ENCODE measurements at places on chromosomes 1 and 21.

DNA sequence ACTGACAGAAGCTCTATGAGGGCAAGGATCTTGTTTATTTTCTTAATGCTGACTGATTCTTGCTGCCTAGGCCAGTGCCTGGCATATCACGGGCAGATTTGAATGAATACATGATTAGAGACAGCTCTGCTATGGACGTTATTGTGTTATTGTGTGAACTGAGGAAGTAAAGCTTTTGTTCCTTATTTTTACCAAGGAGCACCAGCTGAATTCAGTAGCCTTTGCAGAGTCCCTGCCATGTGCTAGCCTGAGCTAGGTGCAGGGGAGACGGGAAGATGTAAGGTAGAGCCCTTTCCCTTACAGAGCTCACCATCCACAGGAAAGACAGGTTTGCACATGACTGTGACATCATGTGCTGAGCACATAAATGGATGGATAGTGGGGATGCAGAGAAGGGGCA lies 36.0 kb upstream of the SCMH1 start:
- DNase-seq, result no peak

- no peak for DNase-seq
Observed at GRCh38 chr1:186272486-186272885, 102.6 kb downstream of the TPR start.

DNA sequence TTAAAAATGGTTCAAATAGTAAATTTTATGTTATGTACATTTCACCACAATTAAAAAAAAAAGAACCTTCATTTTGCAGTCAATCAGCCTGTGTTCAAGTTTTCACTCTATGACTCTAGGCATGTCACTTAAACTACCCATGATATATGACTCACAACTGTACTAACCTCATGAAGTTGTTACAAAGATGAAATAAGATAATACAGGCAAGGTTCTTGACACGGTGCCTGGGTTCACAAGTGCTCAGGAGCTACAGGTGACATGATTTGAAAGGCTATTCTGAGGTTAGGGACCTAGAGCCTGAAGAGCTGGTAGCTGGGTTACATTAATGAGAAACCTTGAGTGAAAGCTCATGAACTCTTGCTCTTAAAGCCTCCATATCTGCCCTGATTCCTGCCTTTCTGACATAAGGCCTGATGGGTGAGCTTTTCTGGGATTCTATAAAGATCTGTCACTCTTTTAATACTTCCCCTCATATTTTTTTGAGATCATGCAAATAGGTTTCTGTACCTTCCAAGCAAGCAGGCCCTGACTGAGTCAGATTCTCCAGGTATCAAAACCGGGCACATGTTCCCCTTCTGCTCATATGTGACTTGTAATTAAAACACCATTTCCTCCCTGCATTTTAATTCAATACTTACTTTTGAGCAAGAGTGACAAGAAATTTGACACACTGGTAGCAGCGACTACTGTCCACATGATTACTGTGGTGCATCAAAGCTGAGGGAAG lies 34.0 kb downstream of the PCSK9 start:
- DNase-seq, result no peak

- DNase-seq, result no peak
Observed at GRCh38 chr1:12524266-12524665, 93.7 kb downstream of the DHRS3 start.

DNA sequence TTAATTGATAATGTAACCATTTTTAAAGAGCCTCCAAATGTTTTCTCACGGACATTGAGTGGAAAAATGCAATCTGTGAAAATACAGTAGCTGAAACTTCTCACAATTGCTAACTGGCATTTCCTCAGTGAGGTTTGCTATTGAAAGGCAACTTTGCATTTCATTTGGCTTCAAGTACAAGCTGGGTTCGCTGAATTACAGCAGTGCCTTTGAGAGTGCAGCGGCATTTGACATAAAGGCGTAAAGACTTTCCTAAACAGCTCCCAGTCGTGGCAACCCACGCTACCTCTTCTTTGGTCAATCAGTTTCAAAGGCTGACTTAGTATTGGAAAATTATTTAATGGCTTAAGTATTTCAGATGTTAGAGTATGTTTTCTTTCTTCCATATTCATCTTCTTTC lies 39.3 kb upstream of the ZBTB18 start:
- DNase-seq, result no peak

DNA sequence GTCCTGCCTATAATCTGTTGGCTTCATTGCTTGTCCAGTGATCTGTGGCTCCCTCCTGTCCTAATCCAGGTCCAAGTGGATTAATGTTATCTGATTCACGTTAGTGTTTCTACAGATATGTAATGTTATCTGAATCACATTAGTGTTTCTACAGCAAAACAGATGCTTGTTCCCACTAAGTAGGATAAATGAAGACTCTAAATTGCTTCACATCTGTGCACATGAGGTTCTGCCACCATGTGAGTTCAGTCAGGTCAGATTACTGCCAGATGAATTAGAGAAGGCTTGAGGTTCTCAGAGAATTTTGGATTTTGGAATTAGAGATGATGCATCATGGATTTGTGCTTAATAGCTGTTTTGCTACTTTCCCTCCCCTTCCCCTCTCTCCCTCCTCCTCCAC lies 13.2 kb downstream of the DISC1 start:
- no peak for DNase-seq

GRCh38 chr21:46093668-46094400 lies 4.1 kb upstream of the COL6A2 start:
- DNase-seq, result no peak

- no peak for DNase-seq
Observed at GRCh38 chr1:18458133-18459092, 22.3 kb upstream of the KLHDC7A start.

DNA sequence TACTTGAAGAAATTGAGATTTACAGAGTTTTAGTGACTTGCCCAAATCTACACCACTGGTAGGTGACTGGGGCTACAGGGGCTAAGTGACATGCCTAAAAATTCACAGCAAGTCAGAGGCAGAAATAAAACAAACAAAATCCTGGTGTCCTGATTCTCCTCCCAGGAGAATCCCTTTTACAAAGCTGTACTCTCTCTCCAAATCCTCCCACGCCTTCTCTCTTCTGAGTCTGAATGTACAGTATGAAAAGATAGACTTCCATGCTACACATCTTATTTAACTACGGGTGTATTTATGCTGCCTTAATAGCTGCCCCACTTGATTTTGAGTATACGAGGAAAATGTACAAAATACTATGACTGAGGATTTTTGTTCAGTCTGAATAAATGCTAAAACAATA lies 65.4 kb downstream of the SGIP1 start:
- no peak for DNase-seq

GRCh38 chr1:160612613-160613218 lies 33.4 kb upstream of the CD84 start:
- no peak for DNase-seq

DNA sequence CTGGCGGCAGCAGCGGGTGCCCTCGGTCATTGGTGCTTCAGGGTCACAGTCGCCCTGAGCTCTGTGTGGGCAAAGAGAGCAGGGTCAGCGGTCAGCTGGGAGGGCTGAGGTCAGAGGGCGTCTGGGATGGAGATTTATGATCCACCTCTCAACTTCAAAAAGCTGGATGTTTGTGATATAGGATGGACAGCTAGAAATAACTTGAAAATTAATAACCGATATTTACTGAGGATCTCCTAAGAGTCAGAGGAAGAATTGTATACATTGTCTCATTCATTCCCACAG lies 2.0 kb downstream of the LEFTY1 start:
- DNase-seq, result no peak

DNA sequence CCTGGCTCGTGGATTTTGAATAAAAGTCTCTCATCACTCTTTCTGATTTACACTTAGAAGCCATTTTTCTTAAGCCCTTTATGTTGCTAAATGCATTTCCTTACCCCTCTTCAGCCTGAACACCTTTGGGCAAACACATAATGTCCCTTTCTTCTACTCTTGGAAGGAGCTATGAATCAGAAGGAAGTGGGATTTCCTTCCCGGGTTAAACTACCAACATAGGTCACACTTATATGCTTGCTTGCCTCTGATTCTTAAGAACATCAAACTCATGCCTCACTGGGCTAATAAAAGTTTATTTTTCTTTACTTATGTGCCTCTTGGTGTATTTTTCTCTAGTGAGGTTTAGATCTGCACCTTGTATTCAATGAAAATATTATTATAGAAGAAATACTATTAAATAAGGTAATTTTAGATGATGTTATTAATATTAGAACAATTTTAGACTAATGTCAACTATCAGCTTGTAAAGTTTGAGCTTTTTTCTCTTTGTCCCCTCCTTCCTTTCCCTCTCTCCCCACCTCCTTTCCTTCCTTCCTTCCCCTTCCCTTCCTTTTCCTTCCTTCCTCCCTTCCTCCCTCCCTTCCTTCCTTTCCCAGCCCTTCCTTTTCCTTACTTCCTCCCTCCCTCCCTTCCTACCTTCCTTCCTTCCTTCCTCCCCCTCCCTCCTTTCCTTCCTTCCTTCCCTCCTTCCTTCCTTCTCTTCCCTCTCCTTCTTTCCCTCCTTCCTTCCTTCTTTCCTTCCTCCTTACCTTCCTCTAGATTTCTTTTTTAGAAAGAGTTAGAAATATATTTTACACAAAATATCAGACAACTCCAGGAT lies 66.5 kb upstream of the KCNJ6 start:
- no peak for DNase-seq

- DNase-seq, result no peak
Observed at GRCh38 chr1:16244650-16245285, 7.8 kb upstream of the CPLANE2 start.

DNA sequence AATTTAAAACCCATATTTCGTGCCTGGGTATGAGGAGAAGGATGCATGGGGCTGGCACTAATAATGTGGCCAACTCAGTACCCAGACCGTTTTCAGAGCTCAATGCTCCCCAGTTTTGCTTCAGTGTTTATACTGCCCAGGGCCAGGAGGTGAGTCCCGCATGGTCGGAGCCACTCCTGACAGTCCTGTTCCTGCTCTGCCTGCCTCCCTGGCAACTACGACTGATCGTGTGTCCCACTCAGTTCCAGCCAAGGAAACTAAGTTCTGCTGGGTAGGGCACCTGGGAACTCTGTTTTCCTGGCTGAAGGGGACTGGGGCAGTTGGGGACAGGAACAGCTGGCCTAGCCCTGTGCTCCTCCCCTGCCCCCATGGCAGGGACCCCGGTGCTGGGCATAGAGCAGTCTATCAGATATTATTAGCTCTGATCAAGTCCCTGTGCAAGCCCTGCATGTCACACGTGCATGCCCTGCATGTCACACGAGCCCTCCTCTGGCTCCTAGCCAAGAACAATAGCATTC lies 19.2 kb downstream of the S100A7 start:
- peak; percentile 38 for DNase-seq

DNA sequence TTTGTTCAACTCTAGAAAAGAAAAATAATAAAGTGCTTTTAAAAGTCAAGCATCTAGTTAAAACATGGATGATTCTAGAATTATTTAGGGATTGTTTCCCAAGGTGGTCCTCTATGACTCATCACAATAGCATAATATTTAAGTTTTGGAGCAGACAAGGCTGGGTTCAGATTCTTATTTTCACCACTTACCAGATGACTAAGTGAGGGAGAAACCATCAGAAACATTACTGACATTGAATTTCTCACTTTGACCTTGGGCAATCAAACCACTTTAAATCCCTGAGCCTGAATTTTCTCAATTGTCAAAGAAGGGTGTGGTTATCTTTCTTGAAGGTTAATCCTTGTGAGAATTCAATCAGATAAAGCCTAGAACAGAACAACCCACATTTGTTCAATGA lies 102.5 kb upstream of the PTGFR start:
- DNase-seq, result no peak

- DNase-seq, result peak; percentile 60
Observed at GRCh38 chr1:37954316-37954971, 7.6 kb upstream of the INPP5B start.

Measured in NCI-H1436 (cell line).